ENCODE measurements at places on chromosomes 7 and 10. TPM values are rescaled to one million over a fixed set of nuclear protein-coding genes. Genes with fewer than 3 reads are reported as not detected.

DNA sequence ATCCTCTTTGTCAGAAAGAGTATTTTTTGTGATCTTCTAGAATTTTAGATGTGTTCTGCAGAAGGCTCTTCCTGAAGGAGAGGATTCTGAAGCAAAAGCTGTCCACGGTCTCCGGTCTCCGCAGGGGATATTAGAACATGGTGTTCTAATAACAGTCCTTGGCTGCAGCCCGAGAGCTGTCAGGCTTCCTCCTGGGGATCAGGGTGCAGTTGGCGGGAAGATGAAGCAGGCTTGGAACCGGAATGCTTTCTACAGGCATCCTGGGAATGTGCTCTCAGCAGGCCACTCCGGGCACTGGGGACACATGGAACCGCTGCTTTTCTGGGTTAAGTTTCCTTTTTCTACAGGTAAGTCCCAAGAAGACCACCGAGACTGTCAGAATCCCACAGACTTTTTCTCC is 118.6 kb upstream of the PARD3 start:
- peak; percentile 29 for DNase-seq

ZNF117 gene
- total RNA-seq: 3.8 TPM

DNA sequence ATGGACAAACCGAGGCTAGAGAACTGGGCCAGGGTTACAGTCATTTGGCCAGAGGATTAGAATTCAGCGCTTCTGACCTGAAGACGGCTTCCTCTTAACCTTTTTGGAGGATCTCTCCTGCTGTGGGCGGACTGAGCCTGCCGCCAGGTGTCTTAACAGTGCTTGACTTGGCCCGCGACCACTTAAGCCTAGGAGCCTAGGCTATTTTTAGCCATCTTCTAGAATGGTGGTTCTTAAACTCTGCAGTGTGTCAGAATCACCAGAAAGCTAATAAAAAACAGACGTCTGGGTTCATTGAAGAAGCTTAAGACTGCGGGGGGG is 722 bp downstream of the MDH2 start:
- peak; percentile 59 for DNase-seq

DNA sequence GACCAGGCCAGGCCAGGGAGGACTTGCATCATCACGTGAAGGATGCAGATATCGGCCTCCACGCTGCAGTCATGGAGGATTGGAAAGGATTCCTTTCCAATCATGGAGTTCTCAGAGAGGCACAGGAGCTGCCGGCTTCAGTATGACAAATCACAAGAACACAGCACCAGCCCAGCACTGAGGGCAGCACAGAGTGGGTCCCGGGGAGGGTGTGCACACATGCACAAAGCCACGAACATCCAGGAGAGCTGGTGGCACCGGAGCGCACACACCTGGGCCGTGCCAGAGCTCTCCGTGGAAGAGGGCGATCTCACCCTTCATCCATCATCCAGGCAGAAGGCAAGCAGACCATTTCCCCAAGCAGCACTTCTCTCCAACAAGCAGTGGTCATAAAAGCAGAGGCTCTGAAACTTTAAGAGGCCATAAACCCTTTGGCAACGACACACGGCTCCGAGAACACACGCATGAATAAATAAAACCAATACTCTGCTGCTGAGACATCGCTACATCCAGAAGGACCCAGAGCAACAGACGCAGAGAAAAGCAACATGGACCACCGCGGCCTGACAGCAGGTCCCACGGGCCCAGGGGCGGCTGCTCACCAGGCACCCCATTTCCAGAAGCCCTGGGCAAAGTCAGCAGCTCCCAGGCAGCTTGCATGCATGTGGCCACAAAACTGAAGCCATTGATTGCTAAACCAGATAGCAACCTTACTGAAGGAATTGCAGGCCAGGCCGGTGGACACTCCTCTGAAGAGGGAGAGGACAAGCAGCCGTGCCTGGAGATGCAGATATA is 180.8 kb downstream of the USP6NL start:
- no peak for DNase-seq

EEPD1 gene
- 7.8 TPM for total RNA-seq

GIMAP6 gene
- total RNA-seq: 29.1 TPM

DOCK4 gene
- total RNA-seq: 15.7 TPM

GRCh38 chr7:137731436-137731835 is 115.3 kb downstream of the DGKI start:
- DNase-seq: no peak

GRCh38 chr10:60614363-60614762 is 163.9 kb upstream of the CDK1 start:
- no peak for DNase-seq

DNA sequence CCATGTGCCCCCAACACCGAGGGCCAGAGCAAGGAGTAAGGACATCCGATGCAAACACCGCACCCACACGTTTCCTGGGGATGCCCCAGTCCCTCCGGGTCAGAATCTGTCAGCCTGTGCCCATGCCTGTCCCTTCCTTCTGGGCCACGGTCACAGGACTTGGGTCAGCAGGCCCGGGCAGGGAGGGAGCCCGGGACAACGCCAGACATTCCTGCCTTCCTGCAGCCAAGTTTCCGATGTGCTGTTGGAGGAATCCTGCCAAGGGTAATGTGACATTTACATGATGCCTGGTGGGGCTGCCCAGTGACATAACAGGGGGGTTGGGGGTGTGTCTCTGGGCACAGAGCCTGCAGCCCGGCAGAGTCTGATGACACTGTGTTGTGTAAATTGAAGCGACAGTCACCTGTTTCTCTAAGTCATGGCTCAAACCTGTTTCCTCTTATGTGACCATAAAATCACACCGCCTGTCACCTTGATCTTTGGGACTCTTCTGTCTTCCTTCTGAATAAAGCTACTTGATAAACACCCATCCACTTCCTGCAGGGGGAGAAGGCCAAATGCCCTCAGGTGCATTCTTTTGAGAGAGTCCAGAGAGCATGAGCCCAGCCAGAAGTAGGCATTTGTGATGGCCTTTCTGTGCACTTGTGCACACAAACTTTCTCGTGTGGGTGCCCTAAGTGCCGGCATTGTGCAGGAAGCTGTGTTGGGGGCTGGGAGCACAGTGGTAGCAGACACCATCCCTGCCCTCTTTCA is 175.3 kb upstream of the RHEB start:
- DNase-seq: peak; percentile 67

GRCh38 chr10:97320480-97321031 is 1.5 kb downstream of the FRAT1 start:
- DNase-seq: peak; percentile 62

DNA sequence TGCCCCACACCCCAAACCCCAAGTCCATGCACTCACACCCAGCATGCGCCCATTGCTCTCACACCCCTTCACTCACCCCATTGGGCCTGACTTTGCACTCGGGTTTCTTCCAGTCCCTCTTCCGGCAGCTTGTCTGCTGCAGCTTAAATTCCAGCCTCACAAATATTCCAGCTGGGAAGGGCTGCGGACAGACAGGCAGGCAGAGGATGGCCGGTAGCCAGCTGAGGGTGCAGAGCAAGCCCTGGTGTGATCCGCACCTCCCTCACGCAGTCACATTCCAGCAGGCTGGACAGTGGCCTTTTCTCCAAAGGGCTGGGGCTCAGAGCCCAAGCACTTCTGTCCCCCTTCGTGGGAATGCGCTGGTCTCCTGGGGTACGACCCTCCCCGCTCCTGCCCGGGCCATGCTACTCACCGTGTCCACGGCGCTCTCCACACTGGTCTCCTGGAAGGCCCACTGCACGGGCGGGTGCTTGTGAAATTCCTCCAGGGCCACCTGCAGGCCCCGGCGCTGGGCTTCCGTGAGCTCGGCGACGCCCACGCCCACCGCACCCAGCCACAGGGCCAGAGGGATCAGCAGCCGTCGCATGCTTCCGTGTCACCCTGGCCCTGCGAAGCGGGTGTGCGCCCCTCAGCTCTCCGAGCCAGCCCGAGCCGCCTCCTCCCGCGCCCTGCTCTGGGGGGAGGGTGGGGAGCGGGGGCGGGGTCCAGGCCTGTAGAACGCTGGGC is 1.2 kb downstream of the RARRES2 start:
- peak; percentile 88 for DNase-seq

DNA sequence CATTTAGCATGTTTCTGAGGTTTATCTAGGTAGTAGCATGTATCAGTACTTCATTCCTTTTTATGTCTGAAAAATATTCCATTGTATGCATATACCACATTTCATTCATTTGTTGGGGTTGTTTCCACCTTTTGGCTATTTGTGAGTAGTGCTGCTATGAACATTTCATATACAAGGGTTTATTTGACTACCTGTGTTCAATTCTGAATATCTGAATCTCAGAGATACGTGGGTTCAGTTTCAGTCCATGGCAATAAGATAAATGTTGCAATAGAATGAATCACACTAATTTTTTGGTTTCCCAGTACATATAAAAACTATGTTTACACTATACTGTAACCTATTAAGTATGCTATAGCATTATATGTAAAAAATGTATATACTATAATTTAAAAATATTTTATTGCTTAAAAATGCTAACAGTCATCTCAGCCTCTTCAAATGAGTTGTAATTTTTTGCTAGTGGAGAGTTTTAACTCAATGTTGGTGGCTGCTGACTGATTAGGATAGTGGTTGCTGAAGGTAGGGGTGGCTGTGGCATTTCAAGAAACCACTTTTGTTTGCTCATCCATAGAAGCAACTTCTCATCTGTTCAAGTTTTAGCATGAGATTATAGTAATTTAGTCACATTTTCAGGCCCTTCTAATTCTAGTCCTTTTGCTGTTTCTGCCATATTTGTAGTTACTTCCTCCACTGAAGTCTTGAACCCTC is 13.9 kb downstream of the PLEKHA1 start:
- no peak for DNase-seq

DNA sequence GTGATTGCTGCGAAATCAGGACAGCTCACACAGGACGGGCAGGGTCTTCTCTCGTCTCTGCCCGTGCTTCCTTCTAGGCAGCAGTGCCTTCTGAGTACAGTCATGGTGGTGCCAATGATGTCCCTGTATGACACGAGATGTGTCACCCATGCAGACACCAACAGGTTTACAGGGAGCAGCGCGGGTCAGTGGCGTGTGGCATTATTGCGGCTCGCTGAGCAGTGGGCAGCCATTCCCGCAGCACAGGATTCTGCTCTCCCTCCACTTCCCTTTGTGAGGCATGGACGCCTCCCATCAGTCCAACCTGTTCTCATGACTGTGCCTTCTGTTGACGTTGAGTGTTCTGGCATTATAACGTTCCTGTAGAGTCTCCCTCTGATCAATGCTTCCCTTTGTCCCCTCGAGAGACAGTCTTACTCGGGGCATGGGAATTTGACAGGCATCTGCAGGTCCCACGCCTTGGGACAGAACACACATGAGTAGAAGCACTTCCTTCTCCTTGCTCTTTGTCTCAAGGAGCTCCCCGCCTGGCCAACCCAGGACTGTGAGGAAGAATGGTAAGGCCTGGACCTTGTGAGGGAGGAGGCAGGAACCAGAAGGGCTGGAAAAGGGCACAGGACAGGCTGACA is 219.5 kb downstream of the PAXIP1 start:
- no peak for DNase-seq

ESYT2 gene
- total RNA-seq: 48.2 TPM

GHRHR gene
- not detected for total RNA-seq

DNA sequence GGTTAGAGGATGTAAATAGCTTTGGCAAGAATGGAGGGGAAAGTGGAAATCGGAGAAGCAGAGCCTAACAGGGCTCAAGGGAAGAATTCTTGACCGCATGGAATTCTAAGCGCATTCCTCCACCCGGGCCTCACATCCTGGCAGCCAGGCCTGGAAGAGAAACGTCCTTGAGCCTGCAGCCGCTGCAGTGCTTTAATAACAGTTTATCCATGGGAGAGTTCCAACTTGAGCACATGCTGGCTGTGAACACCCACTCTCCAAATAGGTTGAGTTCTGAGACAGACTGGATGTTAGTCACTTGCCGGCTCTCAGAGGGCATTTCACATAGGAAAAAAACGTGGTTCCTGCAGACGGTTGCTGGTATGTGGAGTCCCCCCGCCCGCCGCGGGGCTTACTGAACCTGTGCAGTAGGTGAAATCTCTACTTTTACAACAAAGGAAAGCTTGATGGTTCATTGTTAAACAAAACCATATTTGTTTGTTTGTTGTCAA is 61.4 kb upstream of the STEAP1B start:
- DNase-seq: peak; percentile 83

DNA sequence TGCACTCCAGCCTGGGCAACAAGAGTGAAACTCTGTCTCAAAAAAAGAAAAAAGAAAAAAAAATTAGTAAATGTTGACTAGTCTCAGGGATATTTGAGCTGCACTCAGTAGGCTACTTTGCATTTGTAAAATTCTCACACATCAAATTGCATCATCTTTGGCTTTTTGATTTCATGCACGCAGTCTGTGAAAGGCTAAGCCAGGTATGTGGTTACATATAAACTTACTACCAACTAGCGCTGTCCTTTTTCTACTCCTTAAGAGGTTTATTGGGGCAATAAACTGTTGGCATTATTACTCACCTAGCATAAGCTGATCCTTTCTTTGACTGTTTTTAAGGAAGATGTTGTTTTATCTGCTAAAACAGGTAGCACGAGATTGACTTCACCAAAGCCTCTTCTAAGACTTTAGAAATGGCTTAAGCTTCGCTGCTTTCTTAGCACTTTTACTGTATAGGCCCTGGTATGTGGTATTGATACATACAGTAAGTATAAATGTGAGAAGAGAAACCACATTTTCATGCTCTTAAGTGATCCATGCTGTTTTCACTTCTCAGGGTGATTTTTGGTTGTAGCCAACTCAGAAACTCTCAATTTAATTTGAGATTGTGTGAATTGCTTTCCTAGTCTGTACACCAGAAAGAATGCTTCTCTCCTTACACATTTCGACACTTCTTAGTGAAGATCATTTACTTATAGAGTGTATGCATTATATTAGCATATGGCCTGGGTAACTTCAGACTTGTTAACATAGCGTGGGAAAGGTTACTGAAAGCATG is 323.9 kb downstream of the AUTS2 start:
- no peak for DNase-seq

DNA sequence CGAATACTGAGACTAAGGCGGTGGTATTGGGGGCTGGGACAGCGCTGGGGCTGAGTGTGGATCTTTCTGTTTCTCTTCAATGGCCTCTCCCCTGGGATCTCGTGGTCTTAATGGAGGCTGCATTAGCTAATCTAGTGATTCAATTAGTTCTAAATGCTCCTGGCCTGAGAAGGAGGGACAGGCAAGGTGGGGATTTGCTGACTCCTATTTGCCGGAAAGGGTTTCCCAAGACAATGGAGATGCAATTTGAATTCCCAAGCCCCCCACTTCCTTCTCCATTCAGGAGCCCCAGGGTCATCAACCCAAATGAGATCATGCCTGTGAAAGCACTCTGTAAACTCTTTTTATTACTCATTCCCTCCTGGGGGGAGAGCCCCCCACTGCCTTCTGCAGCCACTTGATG is 111.7 kb upstream of the PLXNA4 start:
- DNase-seq: no peak

GRCh38 chr7:105098863-105099515 is 85.0 kb downstream of the KMT2E start:
- DNase-seq: no peak
